Ovary (tissue), 10 donors: ENCODE measurements at places on chromosomes 2 and 18. TPM values are rescaled to one million over a fixed set of nuclear protein-coding genes. Genes with fewer than 3 reads are reported as not detected.

DNA sequence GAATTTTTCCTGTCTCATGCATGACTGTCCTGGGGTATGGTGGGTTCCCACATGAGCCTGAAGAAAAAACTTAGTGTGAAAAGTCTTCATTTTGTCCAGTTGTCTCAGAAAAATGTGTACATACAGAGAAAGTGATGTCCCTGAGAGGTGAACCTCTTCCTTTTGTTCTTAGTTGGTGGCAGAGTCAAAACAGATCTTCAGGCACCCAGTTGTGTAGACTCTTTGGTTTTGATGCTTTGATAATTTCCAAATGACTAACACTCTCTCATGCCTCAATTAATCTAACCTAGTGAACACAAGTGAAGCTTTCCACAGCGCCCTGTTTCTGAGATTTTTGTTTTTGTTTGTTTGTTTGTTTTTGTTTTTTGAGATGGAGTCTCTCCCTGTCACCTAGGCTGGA, 273.5 kb downstream of the PIK3C3 start:
- no peaks in the 10 kb centered on the region for H3K27me3 ChIP-seq
- no peak overlapping the region for H3K27ac ChIP-seq
- DNase-seq, result no peak

DNA sequence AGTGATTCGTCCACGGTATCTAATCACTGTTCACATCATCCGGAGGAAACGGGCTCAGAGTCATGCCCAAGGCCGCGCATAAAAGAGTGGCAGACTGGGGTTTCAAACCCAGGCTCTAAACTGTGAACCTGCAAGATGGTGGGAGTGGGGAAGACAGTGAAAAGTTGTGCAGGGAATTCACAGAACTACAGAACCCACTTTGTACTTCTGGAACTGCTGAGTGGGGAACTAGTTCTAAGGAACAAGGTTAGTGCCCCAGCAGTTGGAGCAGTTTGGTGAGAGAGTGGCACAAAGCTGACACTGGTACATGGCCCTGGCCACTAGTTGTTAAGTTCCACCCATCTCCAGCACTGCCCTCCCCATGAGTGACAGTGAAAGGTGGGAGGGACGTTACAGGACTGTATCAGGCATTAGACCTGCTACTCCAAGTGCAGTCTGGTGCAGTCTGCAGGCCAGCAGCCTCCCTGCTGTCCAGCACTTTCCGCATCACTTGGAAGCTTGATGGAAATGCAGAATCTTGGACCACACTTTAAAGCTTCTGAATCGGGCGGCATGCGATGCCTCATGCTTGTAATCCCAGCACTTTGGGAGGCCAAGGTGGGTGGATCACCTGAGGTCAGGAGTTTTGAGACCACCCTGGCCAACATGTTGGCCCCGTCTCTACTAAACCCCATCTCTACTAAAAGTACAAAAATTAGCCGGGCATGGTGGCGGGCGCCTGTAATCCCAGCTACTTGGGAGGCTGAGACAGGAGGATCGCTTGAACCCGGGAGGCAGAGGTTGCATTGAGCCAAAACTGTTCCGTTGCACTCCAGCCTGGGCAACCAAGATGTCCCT, 47.3 kb downstream of the C2orf42 start:
- H3K27ac ChIP-seq, result peak overlapping the region; percentile 87
- H3K4me1 ChIP-seq, result peaks cover 13% of the 10 kb centered on the region
- no peaks in the 10 kb centered on the region for H3K36me3 ChIP-seq
- peak overlapping the region; percentile 36 for H3K4me3 ChIP-seq
- H3K27me3 ChIP-seq, result no peaks in the 10 kb centered on the region
- DNase-seq, result peak; percentile 58

Gene ASNSD1
- total RNA-seq, result 61.9 TPM

DNA sequence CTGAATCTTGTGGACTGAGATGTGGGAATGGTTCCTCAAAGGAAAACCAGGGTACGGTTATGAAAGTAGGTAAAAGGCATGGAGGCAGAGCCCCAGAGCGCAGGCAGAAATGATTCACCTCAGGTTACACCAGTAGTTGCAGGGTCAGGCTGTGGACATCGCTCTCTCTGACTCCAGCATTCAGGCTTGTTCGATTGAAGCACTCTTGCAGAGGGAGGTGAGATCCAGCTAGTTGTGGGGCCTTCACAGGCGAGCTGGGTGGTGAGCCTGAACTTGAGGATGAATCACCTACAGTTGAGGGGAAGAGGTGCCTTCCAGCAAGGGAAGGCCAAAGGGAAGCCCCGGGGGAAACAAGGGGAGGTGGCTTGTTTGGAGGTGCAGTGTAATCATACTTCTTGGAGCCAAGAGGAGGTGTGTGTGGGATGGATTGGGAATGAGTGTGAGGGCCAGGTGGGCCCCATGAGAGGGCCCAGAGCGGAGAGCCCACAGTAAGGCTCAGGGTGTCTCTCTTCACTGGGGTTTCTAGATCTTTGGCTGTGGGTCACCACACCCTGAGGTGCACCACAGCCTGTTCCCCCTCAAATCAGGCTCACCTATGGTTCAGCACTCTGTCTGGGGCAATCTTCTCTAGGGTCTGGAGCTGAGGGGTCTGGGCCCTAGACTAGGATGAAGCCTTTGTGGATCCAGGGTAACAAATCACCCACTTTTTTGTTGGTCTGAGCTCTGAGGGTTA, 48.5 kb upstream of the MCFD2 start:
- H3K27ac ChIP-seq, result no peak overlapping the region
- H3K4me3 ChIP-seq, result no peak overlapping the region
- H3K27me3 ChIP-seq, result no peaks in the 10 kb centered on the region

Gene MROH2A
- not detected for total RNA-seq

- H3K36me3 ChIP-seq, result no peaks in the 10 kb centered on the region
- DNase-seq, result no peak
- no peaks in the 10 kb centered on the region for H3K4me1 ChIP-seq
Measured at GRCh38 chr18:2627821-2628276, 27.7 kb upstream of the SMCHD1 start.

- no peak for DNase-seq
- H3K36me3 ChIP-seq, result no peaks in the 10 kb centered on the region
- H3K27ac ChIP-seq, result no peak overlapping the region
Measured at GRCh38 chr18:64017870-64018269, 48.0 kb downstream of the SERPINB8 start.

DNA sequence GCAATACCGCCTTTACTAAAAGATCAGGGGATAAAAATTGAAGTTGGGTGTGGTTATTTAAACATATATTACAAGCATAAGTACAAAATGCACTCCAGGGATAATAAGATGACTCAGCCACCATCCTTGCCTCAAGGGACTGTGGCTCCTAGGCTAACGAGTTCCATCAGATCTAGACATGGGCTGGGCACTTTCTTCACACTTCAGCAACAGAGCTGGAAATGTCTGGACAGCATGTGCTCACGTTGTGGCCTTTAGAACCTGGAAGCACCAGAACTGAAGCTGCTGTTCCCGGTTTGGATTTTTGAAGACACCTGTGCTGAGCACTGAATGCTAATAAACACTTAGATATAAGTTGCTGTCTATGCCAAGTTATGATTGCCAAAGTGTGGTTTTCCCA, 384.2 kb upstream of the SALL3 start:
- H3K36me3 ChIP-seq, result no peaks in the 10 kb centered on the region
- no peaks in the 10 kb centered on the region for H3K4me1 ChIP-seq
- no peaks in the 10 kb centered on the region for H3K27me3 ChIP-seq
- no peak overlapping the region for H3K27ac ChIP-seq
- no peak overlapping the region for H3K4me3 ChIP-seq

DNA sequence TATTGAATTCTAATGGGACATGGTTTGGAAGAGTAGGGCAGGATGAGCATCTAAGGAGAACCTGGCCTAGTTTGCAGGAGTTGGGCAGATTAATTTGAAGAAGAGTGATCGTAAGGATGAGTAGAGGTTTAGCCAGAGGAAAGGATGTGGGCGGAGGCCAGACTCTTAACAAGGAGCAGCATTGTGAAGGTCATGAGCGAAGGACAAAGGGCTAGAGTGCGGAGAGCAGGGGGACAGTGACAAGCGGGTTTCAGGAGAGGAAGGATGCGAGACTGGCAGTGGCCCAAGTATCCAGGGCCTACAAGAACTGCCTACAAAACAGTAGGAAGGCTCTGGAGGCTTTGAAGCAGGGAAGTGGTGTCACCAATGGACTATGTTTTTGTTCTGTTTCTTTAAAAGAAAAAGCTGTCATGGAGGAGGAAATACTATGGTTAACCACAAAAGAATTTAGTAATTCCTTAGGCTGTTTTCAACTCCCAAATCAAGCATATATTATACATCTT, 20.1 kb downstream of the SLC66A3 start:
- H3K4me1 ChIP-seq, result no peaks in the 10 kb centered on the region
- no peaks in the 10 kb centered on the region for H3K36me3 ChIP-seq
- no peak overlapping the region for H3K4me3 ChIP-seq
- no peak overlapping the region for H3K27ac ChIP-seq
- H3K27me3 ChIP-seq, result no peaks in the 10 kb centered on the region

Gene RAMP1
- 62.5 TPM for total RNA-seq

DNA sequence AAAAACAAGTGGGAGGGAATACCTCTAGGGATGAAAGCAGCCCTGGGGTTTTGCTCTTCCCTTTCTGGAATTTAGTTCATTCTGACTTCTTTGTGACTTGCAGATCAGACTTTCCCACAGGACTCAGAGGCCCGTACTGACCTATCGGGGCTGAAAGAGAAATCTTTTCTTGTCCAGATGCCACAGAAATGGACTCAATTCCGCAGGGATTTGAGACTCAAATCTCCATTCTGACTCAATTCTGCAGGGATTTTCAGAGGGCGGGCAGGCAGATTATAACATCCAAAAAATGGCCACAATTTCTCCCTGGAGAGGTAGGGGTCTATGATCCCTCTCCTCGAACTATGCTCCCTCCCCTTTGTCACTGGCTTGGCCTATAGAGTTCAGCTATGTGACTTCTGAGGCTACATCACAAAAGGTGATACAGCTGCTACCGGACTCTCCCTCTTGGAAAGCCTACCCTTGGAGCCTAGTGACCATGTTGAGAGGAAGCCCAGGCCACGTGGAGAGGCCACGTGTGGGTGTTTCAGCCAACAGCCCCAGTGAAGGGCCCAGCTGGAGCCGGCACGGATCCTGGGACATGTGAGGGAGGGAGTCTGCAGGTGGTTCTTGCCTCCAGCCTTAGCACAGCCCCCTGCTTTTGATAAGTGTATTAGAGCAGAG, 4.8 kb upstream of the EFHD1 start:
- DNase-seq, result peak; percentile 86
- no peak overlapping the region for H3K4me3 ChIP-seq
- no peaks in the 10 kb centered on the region for H3K36me3 ChIP-seq
- no peaks in the 10 kb centered on the region for H3K27me3 ChIP-seq

GRCh38 chr2:7703048-7703447, 785.8 kb downstream of the RNF144A start:
- no peaks in the 10 kb centered on the region for H3K4me1 ChIP-seq
- H3K27ac ChIP-seq, result no peak overlapping the region

DNA sequence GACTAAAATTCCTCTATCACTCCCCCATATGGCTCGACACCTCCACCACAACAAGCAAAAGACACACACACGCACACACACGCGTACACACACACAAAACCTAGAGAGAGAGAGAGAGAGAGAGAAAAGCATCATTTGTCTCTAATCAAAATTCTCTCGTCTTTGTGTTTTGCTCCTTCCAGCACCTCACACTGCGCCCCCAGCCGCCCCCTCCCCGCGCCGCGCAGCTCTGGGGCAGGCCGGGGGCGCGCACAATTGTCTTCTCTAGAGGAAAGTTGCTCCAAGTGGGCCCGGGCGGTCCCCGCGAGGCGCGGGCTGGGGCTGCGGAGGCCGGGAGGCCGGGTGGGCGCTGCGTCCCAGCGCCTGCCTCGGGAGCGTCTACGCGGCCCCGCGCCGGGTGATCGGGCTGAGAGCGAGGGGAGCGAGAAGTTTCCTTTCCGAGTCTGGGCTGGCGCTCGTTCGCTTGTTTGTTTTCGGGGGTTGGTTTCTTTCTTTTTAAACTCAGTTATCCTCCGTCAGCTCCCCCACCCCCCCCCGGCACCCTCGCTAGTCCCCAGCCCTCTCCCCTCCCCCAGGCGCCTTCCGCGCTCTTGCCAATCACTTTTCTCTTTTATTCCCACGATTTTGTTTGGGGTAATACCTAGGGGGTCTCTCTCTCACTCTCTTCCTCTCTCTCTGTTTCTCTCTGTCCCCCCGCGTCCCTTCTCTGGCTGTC, 4.1 kb downstream of the ZEB2 start:
- H3K4me3 ChIP-seq, result peak overlapping the region; percentile 75
- no peaks in the 10 kb centered on the region for H3K27me3 ChIP-seq
- H3K4me1 ChIP-seq, result peaks cover 8% of the 10 kb centered on the region
- H3K27ac ChIP-seq, result peak overlapping the region; percentile 99
- DNase-seq, result peak; percentile 73

DNA sequence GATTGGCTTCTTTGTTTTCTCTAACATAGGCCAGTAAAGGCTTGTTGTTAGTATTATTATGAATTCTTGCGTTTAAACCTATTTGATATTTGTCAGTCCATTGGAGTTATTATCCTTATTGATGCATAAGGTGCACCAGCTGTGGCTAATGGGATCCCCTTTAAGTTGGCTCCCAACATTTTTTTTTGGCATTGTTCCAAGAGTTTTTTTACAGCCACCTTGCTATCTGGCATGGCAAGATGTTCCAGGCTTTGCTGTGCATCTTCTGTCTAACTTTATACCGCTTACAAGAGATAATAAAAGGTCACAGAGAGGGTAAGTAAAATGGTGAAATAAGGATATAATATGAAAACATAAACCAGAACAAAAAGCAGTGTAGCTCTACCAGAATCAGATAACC, 157.5 kb upstream of the TACR1 start:
- no peak for DNase-seq
- no peak overlapping the region for H3K27ac ChIP-seq
- no peaks in the 10 kb centered on the region for H3K4me1 ChIP-seq
- H3K36me3 ChIP-seq, result no peaks in the 10 kb centered on the region
- no peak overlapping the region for H3K4me3 ChIP-seq
- no peaks in the 10 kb centered on the region for H3K27me3 ChIP-seq

DNA sequence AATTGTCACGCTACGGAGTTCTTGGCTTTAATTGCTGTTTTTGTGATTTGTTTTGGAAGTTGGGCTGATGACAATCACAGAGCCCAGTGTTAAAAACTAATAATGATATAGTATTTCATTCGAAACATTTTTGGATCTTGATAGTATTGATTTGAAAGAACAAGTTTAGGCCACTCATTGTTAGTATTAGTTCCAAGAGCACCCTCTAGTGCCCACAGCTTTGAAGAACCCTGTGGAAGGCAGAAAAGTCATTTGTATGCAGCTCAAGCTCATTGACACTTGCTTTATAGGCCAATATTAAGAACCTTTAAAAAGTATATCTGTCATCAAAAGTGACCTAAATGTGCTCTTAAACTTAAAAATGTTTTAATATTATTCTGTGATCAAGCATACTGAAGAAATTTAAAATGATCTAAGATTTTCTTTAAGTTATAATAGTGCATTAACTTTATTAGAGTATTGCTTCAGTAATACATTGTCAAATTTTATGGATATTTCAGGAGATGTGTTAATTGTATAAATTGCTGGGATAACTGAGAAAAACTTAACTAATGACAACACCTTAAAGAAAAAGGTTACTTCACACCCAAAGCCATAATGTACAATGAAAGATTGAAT, 191.0 kb downstream of the GRB14 start:
- no peak overlapping the region for H3K4me3 ChIP-seq
- no peaks in the 10 kb centered on the region for H3K36me3 ChIP-seq
- no peak overlapping the region for H3K27ac ChIP-seq
- DNase-seq, result no peak
- H3K27me3 ChIP-seq, result no peaks in the 10 kb centered on the region
- no peaks in the 10 kb centered on the region for H3K4me1 ChIP-seq

Gene PRKAG3
- 0.32 TPM for total RNA-seq

- H3K27ac ChIP-seq, result no peak overlapping the region
- H3K4me3 ChIP-seq, result no peak overlapping the region
- H3K4me1 ChIP-seq, result no peaks in the 10 kb centered on the region
- DNase-seq, result no peak
- no peaks in the 10 kb centered on the region for H3K27me3 ChIP-seq
Measured at GRCh38 chr2:112916145-112916571, 5.2 kb downstream of the IL37 start.

Gene THADA
- 31.6 TPM for total RNA-seq

Gene DRC1
- total RNA-seq, result not detected

Gene SERPINB4
- total RNA-seq, result not detected
